NCI-H2029 (cell line): ENCODE measurements at places on chromosomes 2 and 18.

- DNase-seq = no peak
These were observed 104.3 kb downstream of the ARL6IP6 start for GRCh38 chr2:152822676-152823075.

GRCh38 chr2:168465594-168465993 is 9.5 kb downstream of the CERS6 start:
- DNase-seq = no peak

DNA sequence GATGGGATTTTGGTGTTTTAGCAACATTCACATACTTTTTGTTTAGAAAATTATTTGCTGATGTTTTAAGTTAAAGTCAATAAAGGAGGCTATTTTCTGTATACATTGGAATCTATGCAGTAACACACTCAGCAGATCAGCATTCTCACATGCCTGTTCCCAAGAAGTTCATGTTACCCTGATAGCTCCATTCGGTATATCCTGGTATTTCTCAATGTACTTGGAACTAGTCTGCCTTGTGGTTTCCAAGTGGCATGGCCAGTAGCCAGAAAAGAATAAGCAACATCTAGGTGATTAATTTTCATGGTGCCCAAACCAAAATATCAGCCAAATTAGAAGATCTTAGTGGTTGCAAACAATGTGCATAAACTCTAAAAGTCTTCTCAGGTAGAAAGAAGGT is 5.2 kb upstream of the NCAPH start:
- DNase-seq = peak; percentile 41

GRCh38 chr2:58427572-58428095 is 186.5 kb upstream of the FANCL start:
- peak; percentile 38 for DNase-seq

DNA sequence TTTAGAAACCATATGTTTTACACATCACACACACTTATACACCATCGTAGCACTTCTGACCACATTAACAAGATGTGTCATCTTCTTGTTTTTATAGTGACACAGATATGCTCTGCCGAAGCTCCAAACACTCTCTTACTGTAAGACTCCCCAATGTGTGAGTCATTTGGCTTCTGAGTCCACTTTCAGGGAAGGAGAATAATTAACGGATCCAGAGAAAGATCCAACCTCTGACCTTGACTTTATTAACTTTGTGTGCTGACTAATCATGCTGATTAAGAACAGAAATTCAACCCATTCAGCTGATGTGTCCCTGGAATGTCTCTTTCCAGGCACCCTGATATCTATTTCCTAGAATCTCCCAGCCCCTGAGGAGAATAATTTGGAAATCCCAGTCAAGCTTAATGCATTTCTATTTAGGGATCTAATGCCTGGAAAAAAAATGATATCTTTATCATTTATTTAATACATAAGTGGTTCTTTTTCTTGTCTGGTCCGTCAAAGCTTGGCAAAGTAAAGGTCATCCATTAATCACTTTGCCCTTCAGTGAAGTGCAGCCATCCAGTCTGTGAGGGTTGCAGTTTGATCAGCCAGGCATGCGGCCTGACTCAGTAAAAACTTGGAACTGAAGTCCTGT is 615.8 kb upstream of the SYT4 start:
- DNase-seq = no peak

DNA sequence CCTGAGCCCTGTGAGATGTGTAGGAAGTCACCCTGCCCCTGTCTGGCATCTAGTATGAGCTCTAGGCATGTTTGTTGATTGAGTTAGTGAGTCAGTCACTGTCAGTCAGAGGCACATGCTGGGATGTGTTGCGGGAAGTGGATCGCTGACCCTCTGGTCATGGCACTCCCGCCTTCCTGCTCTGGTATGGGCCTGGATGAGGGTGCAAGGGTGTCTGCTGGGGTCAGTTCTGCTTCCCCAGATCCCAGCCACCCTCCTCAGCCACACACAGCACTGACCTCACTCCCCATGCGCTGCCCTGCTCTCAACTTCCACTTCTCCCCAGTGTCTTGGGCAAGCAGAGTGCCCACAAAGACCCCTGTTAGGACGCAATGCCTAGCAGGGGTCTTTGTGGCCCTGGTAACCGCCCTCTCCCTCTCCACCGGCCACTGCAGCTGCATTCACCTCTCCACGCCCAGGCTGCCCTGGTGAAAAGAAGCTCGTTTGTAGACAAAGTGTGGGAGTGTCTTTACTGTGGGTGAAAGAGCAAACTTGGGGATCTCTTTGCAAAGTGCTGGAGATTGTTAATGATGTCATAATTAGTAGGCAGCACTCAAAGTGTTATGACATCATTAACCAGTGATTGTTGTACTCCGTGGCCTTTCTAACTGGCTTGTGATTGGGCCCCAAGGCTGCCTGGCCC is 252.1 kb downstream of the LDLRAD4 start:
- no peak for DNase-seq

DNA sequence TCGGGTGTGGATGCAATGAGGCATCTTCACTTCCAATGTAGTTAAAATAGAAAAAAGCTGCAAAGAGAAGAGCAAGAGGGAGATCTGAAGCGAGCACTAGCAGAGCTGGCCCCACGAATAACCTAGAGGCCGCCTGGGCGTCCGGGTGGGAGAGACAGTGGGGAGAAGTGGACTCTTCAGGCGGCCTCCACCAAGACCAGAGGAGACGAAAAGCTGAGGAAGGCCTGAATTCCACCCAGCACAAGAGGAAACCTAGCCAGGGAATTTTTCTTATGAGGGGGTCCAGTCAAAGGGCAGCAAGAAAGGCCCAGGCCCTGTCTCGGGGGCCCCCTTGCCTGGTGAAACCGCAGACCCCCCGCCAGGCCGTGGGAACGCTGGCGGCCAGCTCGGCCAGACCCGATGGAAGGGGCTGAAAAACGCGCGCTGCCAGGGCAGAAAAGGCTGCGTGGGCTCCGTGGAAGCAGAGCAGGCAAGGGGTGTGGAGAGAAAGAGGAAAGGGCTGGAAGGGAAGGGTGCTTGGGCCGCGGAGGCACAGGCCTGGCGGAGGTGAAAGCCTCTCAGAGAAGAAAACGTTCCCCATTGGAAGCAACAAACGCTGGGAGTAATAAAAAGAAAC is 69.2 kb downstream of the KCTD1 start:
- DNase-seq = no peak

DNA sequence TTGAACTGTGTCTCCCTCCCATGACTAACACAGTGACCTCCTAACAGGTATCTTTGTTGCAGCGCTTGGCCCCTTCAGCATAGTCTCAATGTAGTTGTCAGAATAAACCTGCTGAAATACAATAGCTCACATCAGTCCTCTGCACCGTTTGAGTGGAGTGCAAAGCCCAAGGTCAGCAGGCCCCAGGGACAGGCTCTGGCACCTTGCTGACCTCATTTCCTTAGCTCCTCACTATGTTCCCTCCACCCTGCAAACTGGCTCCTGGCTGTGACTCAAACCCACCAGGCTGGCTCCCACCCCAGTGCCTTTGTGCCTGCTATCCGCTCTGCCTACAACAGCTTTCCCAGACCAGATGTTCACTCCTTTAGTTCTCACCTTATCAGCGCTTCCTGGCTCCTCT is 146.7 kb downstream of the LRATD1 start:
- no peak for DNase-seq

DNA sequence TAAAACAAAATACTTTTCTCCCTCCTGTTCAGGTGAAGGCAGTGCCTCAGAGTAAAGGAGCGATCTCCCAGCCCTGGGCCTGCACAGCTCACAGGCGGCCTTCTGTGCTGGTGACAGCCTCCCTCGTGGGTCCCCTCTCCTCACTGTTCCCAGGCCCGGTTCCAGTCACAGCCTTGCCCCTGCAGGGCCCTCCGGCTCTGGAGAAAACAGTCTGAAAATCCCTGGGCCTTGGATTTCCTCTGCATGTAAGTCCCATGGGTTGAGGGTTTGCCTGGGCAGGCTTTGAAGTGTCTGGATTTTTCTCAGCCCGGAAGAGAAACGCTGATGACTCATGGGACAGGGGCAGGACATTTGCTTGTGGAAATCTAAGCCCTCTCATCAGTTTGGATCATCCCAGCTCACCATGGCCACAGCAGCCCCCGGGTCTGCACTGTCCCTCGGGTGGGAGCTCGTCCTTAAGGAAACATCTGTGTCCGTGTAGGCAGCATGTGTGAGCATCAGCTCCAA is 186.1 kb upstream of the RAB12 start:
- no peak for DNase-seq

DNA sequence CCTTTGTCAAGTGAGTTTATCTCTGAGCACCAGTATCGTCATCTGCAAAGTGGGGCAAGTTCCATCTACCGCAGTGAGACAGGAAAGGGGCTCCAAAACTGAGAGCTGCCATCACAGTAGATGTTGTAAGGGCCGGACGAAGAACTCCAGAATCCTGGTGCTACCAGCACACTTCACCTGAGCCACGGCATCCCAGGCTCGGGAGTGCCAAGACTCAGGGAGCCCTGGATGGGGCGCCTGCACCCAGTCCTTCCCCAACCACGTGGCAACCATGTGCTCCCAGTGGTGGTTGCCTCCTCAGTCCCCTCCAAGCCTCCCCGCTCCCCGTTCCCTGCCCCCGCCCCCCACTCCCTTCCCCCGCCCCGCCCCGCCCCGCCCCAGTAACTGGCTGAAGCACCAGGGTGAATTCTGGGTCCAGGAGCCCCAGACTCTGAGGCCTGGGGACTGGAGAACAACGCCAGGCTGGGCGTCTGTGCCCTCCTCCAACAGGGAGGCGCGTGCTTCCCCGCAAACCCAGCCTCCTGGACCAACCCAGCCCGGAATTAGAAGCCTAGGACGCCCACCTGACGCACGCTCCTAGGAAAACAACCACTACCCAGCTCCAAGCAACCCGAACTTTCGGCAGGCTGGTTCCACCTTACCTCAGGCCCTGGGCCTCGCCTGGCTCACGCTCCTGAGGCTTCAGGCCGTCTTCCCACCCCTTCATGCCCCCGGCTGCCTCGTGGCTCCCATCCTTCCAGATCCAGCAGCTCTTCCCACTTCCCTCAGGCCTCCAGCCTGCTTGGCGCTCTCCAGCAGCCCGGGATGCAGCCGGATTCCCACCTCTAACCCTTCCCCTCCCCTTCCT is 67.6 kb downstream of the LAMA3 start:
- no peak for DNase-seq

DNA sequence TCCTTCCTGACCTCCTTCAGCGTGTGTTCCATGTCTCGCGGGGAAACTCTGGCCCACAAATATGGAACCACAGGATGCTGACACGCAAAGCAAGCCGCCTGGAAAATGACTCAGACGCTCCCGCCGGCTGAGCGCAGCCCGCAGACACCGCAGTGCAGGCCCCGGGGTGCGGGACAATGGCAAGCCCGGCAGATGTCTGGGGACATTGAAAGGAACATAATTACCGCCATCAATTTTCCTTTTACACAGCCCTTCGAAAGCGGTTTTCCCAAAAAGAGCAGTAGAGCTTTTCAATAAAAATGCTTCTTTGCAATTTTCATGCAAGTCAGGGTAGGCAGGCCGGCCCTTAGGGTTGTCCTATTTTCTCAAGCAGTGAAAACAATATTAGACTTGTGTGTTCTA is 159.2 kb upstream of the SH3BP4 start:
- DNase-seq = no peak

DNA sequence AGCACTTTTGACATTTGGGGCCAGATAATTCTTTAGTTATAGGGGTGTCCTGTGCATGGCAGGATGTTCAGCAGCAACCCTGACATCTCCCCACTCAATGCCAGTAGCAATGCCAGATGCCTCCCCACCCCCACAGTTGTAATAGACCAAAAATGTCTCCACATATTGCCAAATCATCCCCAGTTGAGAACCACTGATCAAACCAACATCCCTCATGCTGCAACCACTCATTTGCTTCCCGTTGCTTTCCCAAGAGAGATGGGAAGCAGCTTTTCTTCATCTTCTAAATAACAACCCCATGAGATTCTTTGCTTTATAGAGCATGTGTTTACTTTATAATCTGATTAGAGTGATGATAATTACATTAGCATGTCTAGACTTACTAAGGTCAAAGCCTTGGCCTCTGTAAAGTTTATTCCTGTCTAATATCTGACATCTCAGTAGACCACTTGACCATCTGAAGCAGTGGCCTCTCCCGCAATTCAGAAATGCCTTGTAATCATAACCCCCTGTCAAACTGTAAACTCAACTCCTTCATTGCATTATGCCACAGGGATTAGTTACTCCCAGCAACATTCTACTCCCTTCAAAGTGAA is 28.7 kb upstream of the C1D start:
- no peak for DNase-seq

DNA sequence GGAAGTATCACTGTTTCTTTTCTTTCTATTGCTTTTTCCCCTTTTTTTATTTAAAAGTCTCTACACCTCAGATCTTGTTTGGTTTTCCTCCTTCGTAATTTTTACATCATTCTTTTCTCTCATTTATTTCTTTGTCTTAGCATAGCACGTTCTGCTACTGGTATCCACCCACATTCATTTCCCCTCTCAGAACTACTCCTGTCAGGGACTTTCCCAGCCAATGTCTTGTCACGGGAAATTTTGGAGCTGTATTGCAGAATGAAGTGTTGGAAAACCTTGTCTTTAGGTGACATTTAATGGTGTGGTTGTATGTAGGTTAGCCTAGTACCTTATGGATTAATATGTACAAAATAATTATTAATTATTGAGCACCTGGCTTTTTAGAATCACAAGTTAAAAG is 34.0 kb downstream of the TTLL4 start:
- no peak for DNase-seq

- no peak for DNase-seq
These were observed 72.8 kb upstream of the CDH19 start for GRCh38 chr18:66676699-66677098.

DNA sequence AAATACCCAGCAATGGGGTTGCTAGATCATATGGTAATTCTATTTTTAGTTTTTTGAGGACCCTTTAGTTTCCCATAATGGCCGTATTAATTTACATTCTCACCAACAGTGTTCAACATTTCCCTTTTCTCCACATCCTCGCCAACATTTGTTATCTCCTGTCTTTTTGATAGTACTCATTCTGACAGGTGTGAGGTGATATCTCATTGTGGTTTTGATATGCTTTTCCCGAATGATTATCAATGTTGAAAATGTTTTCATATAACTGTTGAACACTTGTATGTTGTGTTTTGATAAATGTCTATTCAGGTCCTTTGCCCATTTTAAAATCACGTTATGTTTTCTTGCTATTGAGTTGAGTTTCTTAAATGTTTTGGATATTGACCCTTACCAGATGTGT is 5.8 kb upstream of the RIF1 start:
- no peak for DNase-seq

DNA sequence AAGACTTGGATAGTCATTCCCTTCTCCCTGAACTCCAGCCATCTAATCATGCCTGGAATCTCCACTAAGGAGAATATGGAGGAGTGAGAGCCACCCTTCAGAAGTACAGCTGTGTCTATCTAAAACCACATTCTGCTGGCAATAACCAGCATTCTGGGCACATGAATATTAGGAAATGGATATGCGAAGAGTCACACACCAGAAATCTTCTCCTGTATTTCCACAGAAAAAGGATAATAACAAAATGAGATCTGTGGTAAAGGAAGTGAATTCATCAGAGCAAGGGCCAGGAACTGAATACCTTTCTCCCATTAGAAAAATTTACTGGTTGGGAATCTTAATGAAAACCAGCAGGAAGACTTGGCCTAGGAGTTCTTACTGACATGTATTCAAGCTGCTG is 218.8 kb downstream of the SCG2 start:
- no peak for DNase-seq

DNA sequence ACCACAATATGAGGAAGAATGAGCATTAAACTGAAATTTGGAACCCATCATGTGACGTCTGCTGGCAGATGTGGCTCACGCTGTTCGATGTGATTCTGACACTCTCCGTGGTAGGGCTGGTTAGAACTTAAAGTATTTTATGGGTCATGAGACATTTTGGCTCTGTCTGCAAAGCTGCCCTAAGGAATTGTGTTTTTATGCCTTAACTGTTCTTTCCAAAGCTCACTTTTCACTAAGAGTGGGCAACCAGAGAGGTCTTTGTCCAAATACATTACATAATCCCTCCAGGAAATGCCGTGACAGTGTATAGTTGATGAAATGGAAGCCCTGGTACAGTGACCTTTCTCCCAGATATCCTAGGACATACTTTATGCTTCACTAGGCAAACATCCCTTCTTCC is 119.1 kb downstream of the AQP4 start:
- DNase-seq = no peak
